Natural killer cell treated with Interleukin-12 subunit alpha and Interleukin-12 subunit beta and Interleukin-15 and Interleukin-18, amount 100 ng/mL, for 72 hours (primary cell): ENCODE measurements at places on chromosomes 7 and 10. TPM values are rescaled to one million over a fixed set of nuclear protein-coding genes. Genes with fewer than 3 reads are reported as not detected.

GATA3 gene
- total RNA-seq = 7.6 TPM

PDGFA gene
- total RNA-seq = 1.3 TPM

ACSM6 gene
- not detected for total RNA-seq

ASAH2 gene
- total RNA-seq = 6.1 TPM

DYNC1I1 gene
- total RNA-seq = not detected

VENTX gene
- not detected for total RNA-seq

CALD1 gene
- total RNA-seq = 0.11 TPM

PTN gene
- not detected for total RNA-seq

SPAG6 gene
- 0.29 TPM for total RNA-seq
